ENCODE measurements at places on chromosomes 4 and X. TPM values are rescaled to one million over a fixed set of nuclear protein-coding genes. Genes with fewer than 3 reads are reported as not detected.

Gene SFRP2
- total RNA-seq, result not detected

Gene VAMP7
- total RNA-seq, result 31.9 TPM

Gene SLITRK4
- 0.15 TPM for total RNA-seq

Gene GLRA3
- total RNA-seq, result not detected

Gene QRFPR
- total RNA-seq, result not detected

Gene KLB
- not detected for total RNA-seq

Gene VCX3B
- not detected for total RNA-seq

Gene ZAR1
- total RNA-seq, result not detected

Gene BST1
- 11.1 TPM for total RNA-seq

Gene GPRASP1
- 6.2 TPM for total RNA-seq

Gene SYNPO2
- 2.7 TPM for total RNA-seq

Gene SHISA3
- total RNA-seq, result 4.7 TPM

Gene GPRIN3
- 0.90 TPM for total RNA-seq

Gene SMS
- 142 TPM for total RNA-seq

Gene FHDC1
- under 0.01 TPM for total RNA-seq

Gene PABPC5
- total RNA-seq, result 0.82 TPM

Gene SLC34A2
- total RNA-seq, result not detected

Gene HNRNPH2
- 88.2 TPM for total RNA-seq

Gene ATOH1
- not detected for total RNA-seq

Gene CENPVL3
- total RNA-seq, result not detected

Gene APOO
- 12.0 TPM for total RNA-seq

Gene SPIN4
- total RNA-seq, result 1.1 TPM

Gene NEK1
- 7.5 TPM for total RNA-seq

Gene ELMOD2
- total RNA-seq, result 6.1 TPM

Gene ARL9
- 0.12 TPM for total RNA-seq

Gene FAM120C
- total RNA-seq, result 3.3 TPM

Gene SUPT20HL1
- total RNA-seq, result not detected

Gene AKAP4
- not detected for total RNA-seq

Gene DCHS2
- not detected for total RNA-seq

Gene CENPVL2
- not detected for total RNA-seq

Gene PWWP3B
- total RNA-seq, result under 0.01 TPM

Gene SLC9B2
- total RNA-seq, result 11.8 TPM

Gene GLRB
- total RNA-seq, result 4.5 TPM

Gene CT45A1
- not detected for total RNA-seq

Gene CXCL11
- total RNA-seq, result not detected

Gene CXorf49B
- not detected for total RNA-seq

Gene TCEANC
- total RNA-seq, result 1.8 TPM

Gene STARD8
- 0.94 TPM for total RNA-seq

Gene CLCN4
- total RNA-seq, result 6.0 TPM
